Vagina (tissue), 2 donors: ENCODE measurements at places on chromosomes 7 and 10. TPM values are rescaled to one million over a fixed set of nuclear protein-coding genes. Genes with fewer than 3 reads are reported as not detected.

GRCh38 chr10:61500460-61500859, 47.3 kb upstream of the TMEM26 start:
- no peak for DNase-seq

DNA sequence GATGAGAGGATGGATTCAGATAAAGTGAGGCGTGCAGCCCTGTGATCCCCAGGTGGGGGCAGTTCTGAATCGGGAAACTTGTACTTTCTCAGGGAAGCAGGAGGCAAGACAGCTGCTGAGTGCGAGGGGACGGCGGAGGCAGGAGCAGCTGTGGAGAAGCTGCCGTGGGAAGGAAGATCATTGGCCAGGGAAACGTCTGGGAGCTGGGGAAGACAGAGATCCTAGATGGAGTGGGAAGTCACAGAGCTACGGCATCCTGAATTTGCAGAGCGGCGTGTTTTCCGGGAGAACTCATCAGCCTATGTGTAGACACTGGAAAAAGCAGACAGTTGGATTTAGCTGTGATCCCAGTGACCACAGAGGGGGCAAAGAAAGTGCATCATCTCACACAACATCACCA, 9.2 kb downstream of the PRKCQ start:
- DNase-seq, result no peak

- DNase-seq, result no peak
Measured at GRCh38 chr7:68629-69028, 123.7 kb upstream of the FAM20C start.

- DNase-seq, result no peak
Measured at GRCh38 chr7:84509522-84509921, 314.9 kb upstream of the SEMA3A start.

DNA sequence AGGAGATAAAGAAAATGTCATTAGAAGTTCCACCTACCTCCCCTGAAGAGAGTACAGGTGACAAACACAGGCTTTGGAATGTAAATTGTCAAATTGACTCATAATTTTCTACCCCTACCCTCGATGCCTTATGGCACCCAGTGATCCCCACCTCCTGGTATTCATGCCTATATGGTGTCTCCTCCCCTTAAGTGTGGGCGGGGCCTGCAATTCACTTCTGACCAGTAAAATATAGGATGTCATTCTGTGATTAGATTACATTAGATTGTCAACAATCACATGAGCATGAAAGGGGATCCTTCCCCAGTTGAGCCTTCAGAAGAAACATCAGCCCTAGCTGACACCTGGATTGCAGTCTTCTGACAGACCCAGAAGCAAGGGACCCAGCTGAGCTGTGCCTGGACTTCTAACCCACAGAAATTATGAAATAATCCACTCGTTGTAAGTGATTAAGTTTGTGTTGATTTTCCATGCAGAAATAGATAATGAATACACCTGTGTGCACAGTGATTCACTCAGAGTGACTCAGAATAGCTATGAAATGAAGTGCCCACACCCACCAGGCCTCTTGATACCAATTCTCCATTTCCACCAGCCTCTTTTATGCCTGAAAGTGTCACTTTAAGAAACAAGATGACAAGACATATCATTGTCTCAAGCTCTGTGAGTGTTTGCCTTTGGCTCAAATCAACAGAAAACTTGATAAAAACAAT, 8.5 kb upstream of the SLC39A12 start:
- no peak for DNase-seq

Gene ADD3
- 114 TPM for total RNA-seq

GRCh38 chr10:14926722-14927416, 27.0 kb downstream of the DCLRE1C start:
- DNase-seq, result no peak

DNA sequence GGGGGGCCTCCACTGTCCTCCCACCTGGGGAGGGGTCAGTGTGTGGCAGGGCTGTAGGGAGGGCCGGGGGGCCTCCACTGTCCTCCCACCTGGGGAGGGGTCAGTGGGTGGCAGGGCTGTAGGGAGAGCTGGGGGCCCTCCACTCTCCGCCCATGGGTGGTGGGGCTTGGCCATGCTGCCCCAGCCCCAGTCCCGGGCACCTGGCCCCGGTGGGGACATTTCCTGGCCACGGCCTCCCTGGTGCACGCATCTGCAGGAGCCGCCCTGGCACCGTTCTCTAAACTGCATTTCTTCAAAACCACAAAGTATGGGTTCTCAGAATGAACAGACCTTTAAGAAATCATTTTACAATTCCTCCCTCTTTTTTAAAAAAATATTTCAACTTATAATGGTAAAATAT, 89.3 kb upstream of the PDGFA start:
- no peak for DNase-seq

- DNase-seq, result no peak
Measured at GRCh38 chr10:114709984-114710383, 51.9 kb upstream of the ABLIM1 start.

DNA sequence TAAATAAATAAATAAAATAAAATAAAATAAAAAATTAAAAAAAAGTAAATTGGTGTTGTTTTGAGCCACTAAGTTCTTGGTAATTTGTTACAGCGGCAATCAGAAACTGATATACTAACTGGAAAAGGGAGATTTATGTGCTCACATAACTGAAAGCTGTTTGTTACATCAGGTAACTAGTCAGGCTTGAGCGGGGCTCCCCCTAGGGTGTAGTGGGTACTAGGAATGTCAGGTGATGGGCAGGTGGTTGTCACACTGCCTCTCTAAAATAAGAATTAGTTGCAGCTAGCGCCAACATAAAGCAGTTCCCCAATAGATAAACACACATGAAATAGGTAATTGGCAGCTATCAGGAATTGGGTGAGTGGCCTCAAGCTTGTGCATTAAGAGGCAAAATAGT, 1336.9 kb downstream of the XPNPEP1 start:
- DNase-seq, result no peak

DNA sequence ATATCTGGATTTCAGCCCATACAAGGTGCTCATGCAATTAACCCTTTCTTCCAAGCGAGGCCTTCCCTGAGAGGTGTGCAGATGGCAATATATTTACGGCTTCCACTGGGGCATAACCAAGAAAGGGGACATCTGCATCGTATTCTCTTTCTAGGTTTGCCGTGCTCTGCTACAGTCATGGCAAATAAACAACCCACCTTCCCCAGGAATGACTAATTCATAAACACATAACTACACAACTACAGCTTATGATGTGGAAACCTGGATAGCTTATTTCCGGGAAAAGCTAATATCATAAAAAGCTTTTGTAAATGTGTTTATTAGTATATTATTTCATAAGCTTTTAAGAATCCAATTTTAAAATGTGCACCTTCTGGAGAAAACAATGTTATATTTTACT, 120.0 kb downstream of the CAMK1D start:
- no peak for DNase-seq

DNA sequence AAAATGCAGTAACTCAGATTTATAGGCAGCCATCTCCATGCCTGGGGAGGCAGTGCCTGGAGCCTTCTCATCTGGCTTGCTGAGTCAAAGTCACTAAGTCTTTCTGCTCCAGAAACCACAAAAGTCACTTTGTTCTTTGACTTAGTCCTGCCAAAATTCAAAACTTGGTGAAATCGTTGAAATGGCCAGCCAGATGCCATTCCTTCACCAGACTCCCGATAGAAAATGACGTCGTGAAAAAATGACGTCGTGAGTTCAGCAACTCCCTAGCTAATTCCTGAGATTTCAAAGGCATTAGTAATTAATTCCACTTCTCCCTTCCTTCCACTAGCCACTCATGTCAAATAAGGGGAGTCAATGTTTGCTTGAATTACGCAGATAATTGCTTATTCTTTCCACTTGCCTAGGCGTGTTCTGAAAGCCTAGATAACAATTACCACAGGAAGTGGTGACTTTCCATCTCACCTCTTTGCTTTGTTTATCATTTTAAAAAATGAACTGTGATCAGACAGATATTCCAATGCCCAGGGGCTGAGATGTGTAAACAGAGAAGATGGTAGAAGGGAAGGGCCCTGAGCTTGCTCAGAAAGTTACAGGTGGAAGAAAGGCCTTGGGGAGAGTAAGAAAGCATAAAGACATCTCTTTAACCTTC, 48.5 kb upstream of the OSBPL3 start:
- DNase-seq, result no peak

DNA sequence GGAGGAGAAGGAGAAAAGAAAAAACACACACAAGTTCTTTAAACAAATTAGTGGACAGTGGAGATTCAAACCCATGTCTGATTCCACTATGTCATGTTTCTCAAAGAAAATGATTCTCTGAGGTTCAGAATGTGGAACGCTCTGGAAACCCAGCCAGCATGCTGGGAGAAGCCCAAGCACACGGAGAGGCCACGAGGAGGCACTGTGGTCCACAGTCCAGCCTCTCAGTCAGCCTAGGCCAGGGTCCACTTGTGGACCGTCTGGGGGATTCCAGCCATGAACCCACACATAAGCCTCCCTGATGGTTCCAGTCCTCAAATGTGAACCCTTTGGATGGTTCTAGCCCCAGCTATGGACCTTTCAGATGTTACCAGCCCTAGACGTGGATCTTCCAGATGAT, 73.4 kb downstream of the CAV1 start:
- no peak for DNase-seq

- no peak for DNase-seq
Measured at GRCh38 chr7:108012499-108013430, 9.8 kb upstream of the LAMB1 start.

DNA sequence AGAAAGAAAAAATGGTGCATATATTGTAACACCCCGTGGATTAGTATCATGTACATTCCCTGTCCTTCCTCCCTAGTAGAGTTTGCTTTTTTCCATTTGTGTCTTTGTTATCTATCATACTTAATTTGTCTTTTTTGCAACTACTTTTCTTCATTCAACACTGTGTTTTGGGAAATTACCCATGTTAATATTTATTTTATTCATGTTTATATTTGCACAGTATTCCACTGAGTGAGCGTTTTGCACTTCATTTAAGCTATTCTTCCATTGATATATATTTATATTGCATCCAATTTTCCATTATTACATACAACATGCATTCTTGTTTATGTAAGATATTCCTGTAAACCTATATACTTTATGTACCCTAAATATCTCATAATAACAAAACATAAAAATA, 57.6 kb upstream of the FAM171A1 start:
- no peak for DNase-seq

- no peak for DNase-seq
Measured at GRCh38 chr10:2137549-2138174, 400.3 kb upstream of the ADARB2 start.

GRCh38 chr10:29802171-29802570, 167.4 kb upstream of the SVIL start:
- no peak for DNase-seq

Gene MXI1
- total RNA-seq, result 49.8 TPM

DNA sequence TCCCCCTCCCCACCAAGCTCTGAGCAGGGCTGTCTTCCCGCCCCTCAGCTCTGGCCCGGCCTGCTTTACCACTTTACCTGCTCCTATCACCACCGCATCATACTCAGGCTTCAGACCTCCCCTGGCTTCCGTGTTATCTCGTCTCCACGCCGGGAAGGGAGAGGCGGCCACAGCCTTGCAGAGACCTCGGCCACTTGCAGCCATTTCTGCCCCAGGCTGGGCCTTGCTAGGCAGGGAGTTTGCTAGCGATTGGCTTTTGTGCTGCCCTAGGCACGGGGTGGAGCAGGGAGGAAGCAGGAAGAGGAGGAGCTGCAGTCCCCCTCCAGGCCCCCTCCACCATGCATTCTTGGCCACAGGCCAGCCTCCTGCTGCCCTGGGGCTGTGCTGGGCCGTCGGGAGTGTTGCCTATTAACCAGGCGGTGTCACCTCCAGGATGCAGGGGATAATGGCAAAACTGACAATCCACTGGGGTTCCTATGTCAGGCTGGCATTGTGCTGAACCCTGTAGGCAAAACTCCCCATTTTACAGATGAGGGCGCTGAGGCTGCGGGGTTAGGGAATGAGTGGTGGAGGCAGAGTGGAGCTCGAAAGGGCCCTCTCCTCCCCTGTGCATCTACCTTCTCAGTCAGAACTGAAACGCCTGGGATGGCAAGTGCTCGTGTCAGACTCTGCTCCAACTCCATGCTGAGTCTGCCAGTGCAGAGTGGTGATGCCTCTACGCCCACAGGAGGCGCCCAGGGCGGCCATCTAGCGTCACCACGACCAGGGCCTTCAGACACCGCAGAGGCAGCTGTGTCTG, at the start of gene PYROXD2:
PYROXD2 (minus strand) TSS at position 251 of the 799 bp plus-strand sequence; CDS start at position 204, 47 bp downstream.
- no peak for DNase-seq

- no peak for DNase-seq
Measured at GRCh38 chr7:116652793-116653192, 19.2 kb upstream of the MET start.

Gene GSTO2
- 13.8 TPM for total RNA-seq

GRCh38 chr10:57338823-57339558, 928.7 kb downstream of the IPMK start:
- no peak for DNase-seq

GRCh38 chr10:121644501-121644900, 46.3 kb upstream of the FGFR2 start:
- DNase-seq, result no peak

GRCh38 chr7:135741905-135742304, 6.7 kb downstream of the FAM180A start:
- DNase-seq, result no peak

Gene SLC18A2
- total RNA-seq, result 11.5 TPM
